ENCODE measurements at places on chromosomes 1 and 21. TPM values are rescaled to one million over a fixed set of nuclear protein-coding genes. Genes with fewer than 3 reads are reported as not detected.
A peak's percentile ranks its signal among the peaks of the same experiment; 100 is the strongest.

DNA sequence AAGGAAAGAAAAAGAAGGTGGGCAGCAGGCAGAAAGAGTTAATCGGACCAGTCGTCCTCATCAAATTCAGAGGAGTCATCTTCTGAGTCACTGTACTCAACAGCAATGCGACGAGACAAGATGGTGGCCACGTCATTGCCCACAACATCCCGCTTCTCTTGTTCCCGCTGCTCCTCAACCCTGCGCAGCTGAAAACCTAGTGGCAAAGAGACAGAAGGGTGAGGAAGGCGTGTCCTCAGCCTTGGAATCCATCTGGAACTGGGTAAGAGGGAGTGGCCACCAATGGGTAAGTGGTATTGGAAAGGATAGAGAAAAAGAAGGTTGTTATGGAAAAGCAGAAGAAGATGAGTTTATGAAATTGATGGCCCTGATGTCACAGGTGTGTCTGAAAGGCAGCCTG, 15.7 kb downstream of the GPR3 start:
- H3K27me3 ChIP-seq, result no peaks in the 10 kb centered on the region
- no peak overlapping the region for H3K4me3 ChIP-seq
- no peaks in the 10 kb centered on the region for H3K36me3 ChIP-seq
- no peak overlapping the region for H3K27ac ChIP-seq
- peaks cover 3% of the 10 kb centered on the region for H3K4me1 ChIP-seq

NUDT4B gene
- total RNA-seq, result not detected

- no peak for DNase-seq
- H3K27ac ChIP-seq, result no peak overlapping the region
- no peaks in the 10 kb centered on the region for H3K4me1 ChIP-seq
- H3K36me3 ChIP-seq, result no peaks in the 10 kb centered on the region
- H3K4me3 ChIP-seq, result no peak overlapping the region
Measured at GRCh38 chr1:70979313-70979712, 68.3 kb downstream of the PTGER3 start.

DNA sequence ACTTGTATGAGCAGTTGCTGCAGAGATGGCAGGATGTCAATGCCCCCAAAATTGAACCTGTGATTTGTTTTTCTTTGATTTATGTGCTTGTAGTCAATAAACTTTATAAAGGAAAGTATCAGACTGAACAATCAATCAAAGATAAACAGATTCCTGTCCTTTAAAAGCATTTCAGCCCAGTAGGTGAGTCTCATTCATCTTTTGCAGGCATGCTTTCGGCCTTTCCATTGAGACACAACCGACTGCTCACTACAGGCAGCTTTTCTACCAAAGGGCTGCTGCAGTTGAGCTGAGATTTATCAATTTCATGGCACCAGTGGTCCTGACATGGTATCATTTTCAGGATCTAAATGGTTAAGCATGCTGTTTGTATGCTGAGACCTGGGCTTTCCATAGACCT, 513.6 kb upstream of the PTBP2 start:
- H3K36me3 ChIP-seq, result no peaks in the 10 kb centered on the region
- H3K27me3 ChIP-seq, result no peaks in the 10 kb centered on the region
- H3K4me1 ChIP-seq, result no peaks in the 10 kb centered on the region
- H3K27ac ChIP-seq, result no peak overlapping the region
- no peak overlapping the region for H3K4me3 ChIP-seq

ITLN2 gene
- total RNA-seq, result not detected

DNA sequence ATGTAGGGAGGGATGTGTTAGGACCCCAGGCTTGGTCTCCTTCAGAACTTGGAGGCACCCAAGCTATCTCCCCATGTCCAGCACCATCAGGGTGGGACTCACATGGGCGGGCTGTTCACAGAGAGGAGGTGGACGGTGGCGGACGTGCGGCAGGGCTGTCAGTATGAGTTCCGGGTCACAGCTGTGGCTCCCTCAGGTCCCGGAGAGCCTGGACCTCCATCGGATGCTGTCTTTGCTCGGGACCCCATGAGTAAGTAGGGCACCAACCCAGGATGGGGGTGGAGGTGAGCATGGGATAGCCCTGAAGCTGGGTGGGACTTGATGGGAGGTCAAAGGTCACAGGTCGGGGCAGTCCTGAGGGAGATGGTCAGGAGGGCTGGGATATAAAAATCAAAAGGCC, 27.8 kb downstream of the IGFN1 start:
- H3K27me3 ChIP-seq, result peaks cover 4% of the 10 kb centered on the region
- no peak overlapping the region for H3K4me3 ChIP-seq
- H3K36me3 ChIP-seq, result no peaks in the 10 kb centered on the region
- H3K27ac ChIP-seq, result no peak overlapping the region
- no peak for DNase-seq

GFI1 gene
- total RNA-seq, result 18.8 TPM

ELAPOR1 gene
- total RNA-seq, result 27.8 TPM

GRCh38 chr1:193408782-193409293, 222.4 kb upstream of the B3GALT2 start:
- no peaks in the 10 kb centered on the region for H3K27me3 ChIP-seq
- H3K4me3 ChIP-seq, result peak overlapping the region; percentile 49
- peaks cover 5% of the 10 kb centered on the region for H3K36me3 ChIP-seq
- peaks cover 16% of the 10 kb centered on the region for H3K4me1 ChIP-seq
- peak overlapping the region; percentile 85 for H3K27ac ChIP-seq

DNA sequence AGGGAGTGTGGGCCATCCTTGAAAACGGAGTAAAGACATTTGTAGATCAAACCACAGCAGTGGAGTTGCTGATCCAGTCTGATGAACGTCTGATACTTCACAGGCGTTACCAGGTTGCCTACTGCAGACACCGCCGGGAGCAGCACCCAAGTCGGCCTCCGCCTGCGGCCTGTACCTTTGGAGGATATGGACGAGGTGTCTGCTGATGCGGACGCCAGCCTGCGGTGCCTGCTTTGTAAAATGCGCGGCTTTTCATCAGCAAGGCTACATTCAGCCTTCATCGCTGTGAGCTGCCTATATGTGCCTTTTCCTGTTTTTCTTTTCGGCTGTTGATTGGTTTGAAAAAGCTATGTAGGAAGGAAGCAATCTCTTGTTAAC, 16.0 kb downstream of the SLX9 start:
- peaks cover 17% of the 10 kb centered on the region for H3K4me1 ChIP-seq
- H3K36me3 ChIP-seq, result no peaks in the 10 kb centered on the region
- H3K27me3 ChIP-seq, result no peaks in the 10 kb centered on the region

DNA sequence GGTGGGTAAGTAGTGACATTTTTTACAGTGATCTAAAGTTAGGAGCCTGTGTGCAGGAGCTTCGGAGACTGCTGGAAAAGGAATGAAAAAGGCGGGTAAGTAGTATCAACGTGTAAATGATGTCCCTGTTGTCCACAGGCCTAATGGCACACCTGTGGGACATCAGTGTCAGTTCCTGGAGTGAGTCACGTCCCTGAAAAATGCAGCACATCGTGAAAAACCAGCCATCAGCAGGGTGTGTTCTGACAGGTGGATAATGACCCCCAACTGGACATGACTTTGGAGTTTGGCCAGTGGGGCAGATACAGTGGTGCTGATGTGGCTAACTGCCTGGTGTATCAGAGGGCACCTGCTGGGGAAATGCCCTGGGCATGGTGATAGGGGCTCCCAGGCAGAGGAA, 12.0 kb upstream of the PRDM15 start:
- H3K27ac ChIP-seq, result no peak overlapping the region
- no peak overlapping the region for H3K4me3 ChIP-seq
- no peaks in the 10 kb centered on the region for H3K27me3 ChIP-seq
- no peak for DNase-seq
- peaks cover 6% of the 10 kb centered on the region for H3K4me1 ChIP-seq

DNA sequence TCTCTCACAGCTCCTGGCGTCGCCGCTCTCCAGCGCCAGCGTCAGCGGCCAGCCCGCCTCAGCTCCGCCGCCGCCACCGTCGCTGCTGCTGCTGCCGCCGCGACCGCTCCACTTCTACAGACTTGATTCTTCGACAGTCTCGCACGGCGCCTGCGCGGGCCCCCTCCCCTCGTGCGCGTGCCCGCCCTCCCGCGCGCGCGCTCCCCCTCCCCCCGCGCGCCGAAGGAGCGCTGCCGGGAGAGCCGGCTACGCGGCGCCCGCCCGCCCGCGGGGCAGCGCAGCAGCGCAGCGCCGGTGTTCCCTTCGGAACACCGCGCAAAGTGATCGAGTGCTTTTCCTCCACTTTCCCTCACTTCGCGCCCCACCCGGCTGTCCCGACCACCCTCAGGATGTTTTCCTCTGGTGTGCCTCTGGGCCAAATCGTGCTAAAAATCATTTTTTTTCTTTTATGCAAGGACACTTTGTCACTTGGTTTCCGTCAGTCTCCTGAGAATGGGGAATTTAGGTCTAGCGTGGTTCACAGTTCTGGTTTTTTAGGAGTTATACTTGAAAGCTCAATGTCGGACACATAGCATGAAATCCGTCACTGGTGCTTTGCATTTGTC, at the start of gene IRF2BP2:
Gene IRF2BP2 (minus strand): TSS at position 118 of the 605 bp plus-strand sequence. CDS start 684 bp downstream, outside the sequence.
- peak within 1 kb of the TSS; percentile 100 for H3K27ac ChIP-seq
- peaks cover 58% of the 10 kb centered on the region for H3K4me1 ChIP-seq
- H3K27me3 ChIP-seq, result no peaks in the 10 kb centered on the region
- peaks cover 5% of the 10 kb centered on the region for H3K36me3 ChIP-seq

GRCh38 chr1:225973158-225973557, 26.0 kb downstream of the SDE2 start:
- peaks cover 11% of the 10 kb centered on the region for H3K4me1 ChIP-seq
- no peak overlapping the region for H3K27ac ChIP-seq
- H3K36me3 ChIP-seq, result no peaks in the 10 kb centered on the region
- DNase-seq, result no peak
- no peak overlapping the region for H3K4me3 ChIP-seq

GRCh38 chr1:207500306-207500705, 4.3 kb downstream of the CR1 start:
- no peak for DNase-seq
- H3K27ac ChIP-seq, result no peak overlapping the region
- peaks cover 3% of the 10 kb centered on the region for H3K36me3 ChIP-seq
- peaks cover 16% of the 10 kb centered on the region for H3K4me1 ChIP-seq
- peaks cover 45% of the 10 kb centered on the region for H3K27me3 ChIP-seq
- H3K4me3 ChIP-seq, result no peak overlapping the region

- H3K36me3 ChIP-seq, result no peaks in the 10 kb centered on the region
- H3K4me3 ChIP-seq, result peak overlapping the region; percentile 95
- peak overlapping the region; percentile 94 for H3K27ac ChIP-seq
- peak; percentile 29 for DNase-seq
Measured at GRCh38 chr1:228082918-228083870, 686 bp downstream of the ARF1 start.

GRCh38 chr1:208235982-208236761, 8.0 kb downstream of the PLXNA2 start:
- peak overlapping the region; percentile 45 for H3K4me3 ChIP-seq
- H3K36me3 ChIP-seq, result peaks cover 2% of the 10 kb centered on the region
- H3K27ac ChIP-seq, result no peak overlapping the region
- H3K4me1 ChIP-seq, result peaks cover 18% of the 10 kb centered on the region
- DNase-seq, result no peak
- H3K27me3 ChIP-seq, result peaks cover 85% of the 10 kb centered on the region

- H3K36me3 ChIP-seq, result peaks cover 4% of the 10 kb centered on the region
- no peak for DNase-seq
- no peaks in the 10 kb centered on the region for H3K27me3 ChIP-seq
- no peak overlapping the region for H3K4me3 ChIP-seq
Measured at GRCh38 chr1:20183616-20184271, 2.2 kb upstream of the UBXN10 start.

IFNLR1 gene
- total RNA-seq, result 1.3 TPM

DNA sequence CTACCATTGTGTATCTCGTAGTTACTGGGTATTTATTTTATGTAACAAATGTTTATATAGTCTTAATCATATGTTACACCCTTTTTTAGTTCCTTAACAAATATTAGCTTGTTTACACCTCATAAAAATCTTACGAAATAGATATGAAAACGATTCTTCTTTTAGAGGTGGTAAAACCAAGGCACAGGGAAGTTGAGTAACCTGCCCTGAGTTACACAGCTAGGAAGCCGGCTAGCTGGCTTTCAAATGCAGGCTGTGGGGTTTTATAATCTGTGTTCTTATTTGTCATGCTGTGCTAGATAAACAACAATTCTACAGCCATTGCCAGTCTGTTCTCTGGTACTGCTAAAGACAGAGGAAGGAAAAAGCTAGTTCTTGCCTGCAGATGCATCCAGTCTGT, 109.6 kb downstream of the NOS1AP start:
- H3K36me3 ChIP-seq, result no peaks in the 10 kb centered on the region
- no peak for DNase-seq
- no peak overlapping the region for H3K27ac ChIP-seq
- no peak overlapping the region for H3K4me3 ChIP-seq

- no peaks in the 10 kb centered on the region for H3K36me3 ChIP-seq
- no peaks in the 10 kb centered on the region for H3K27me3 ChIP-seq
- H3K4me1 ChIP-seq, result peaks cover 9% of the 10 kb centered on the region
- H3K27ac ChIP-seq, result peak overlapping the region; percentile 61
- no peak for DNase-seq
Measured at GRCh38 chr1:26493267-26493666, 21.0 kb downstream of the HMGN2 start.

TRIM67 gene
- total RNA-seq, result not detected

GRCh38 chr1:15039901-15040300, 113.6 kb upstream of the TMEM51 start:
- no peak for DNase-seq
- H3K27ac ChIP-seq, result no peak overlapping the region
- H3K4me3 ChIP-seq, result no peak overlapping the region
- peaks cover under 1% of the 10 kb centered on the region for H3K27me3 ChIP-seq
- H3K4me1 ChIP-seq, result no peaks in the 10 kb centered on the region
